ENCODE measurements at places on chromosomes 2 and 18.
A peak's percentile ranks its signal among the peaks of the same experiment; 100 is the strongest.

GRCh38 chr2:136439064-136439676 lies 321.2 kb upstream of the CXCR4 start:
- no peak for DNase-seq

- no peak for DNase-seq
Measured at GRCh38 chr2:205681401-205682238, 681 bp upstream of the NRP2 start.

- DNase-seq: no peak
Measured at GRCh38 chr2:138757384-138757783, 22.8 kb downstream of the NXPH2 start.

GRCh38 chr2:29655391-29656086 lies 265.8 kb downstream of the ALK start:
- DNase-seq: no peak

DNA sequence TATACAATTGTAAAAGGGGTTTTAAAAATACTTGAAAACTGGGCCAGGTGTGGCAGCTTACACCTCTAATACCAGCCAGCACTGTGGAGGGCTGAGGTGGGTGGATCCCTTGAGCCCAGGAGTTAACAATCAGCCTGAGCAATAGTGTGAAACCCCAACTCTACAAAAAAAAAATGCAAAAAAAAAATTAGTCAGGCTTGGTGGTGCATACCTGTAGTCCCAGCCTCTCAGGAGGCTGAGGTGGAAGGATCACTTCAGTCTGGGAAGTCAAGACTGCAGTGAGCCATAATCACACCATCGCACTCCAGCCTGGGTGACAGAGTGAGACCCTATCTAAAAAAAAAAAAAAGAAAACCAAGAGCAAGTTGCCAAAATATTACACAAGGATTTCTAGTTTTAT lies 182.7 kb downstream of the UBE2E3 start:
- no peak for DNase-seq

- peak; percentile 62 for DNase-seq
Measured at GRCh38 chr18:13381944-13382365, 163.4 kb downstream of the LDLRAD4 start.

- no peak for DNase-seq
Measured at GRCh38 chr2:95330794-95331338, 33.7 kb downstream of the KCNIP3 start.

- DNase-seq: no peak
Measured at GRCh38 chr2:158671360-158672245, 123.5 kb upstream of the DAPL1 start.

- peak; percentile 57 for DNase-seq
Measured at GRCh38 chr18:13539050-13539449, 187.3 kb downstream of the FAM210A start.

DNA sequence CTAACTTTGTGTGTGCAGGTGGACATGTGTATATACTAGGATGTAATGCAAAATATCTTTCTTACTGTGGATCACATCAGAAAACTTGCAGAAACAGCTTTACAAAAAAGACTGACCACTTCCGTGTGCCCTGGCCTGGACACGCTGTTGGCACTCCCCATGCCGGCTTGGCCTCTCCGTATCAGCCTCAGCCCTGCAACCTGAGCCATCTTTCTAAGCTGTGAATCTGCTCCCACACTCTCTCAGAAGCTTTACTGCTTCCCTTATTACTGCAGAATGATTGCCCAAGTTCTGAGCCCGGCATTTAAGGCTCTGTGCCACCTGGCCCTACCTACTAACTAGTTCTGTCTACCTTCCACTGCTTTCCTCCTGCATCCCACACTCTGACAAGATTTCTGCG lies 37.8 kb downstream of the MYO7B start:
- DNase-seq: no peak

GRCh38 chr2:214504599-214505376 lies 93.9 kb downstream of the VWC2L start:
- DNase-seq: no peak

GRCh38 chr2:174344716-174345461 lies 10.1 kb downstream of the SP9 start:
- peak; percentile 80 for DNase-seq

GRCh38 chr18:77178559-77178958 lies 46.0 kb upstream of the MBP start:
- peak; percentile 39 for DNase-seq

All from hematopoietic multipotent progenitor cell treated with erythropoietin and hydrocortisone succinate and interleukin-3 and kit ligand, for 4 days (in vitro differentiated cells).